SJCRH30 (cell line): ENCODE measurements at places on chromosomes 7 and 10.

GRCh38 chr10:70726909-70727495, 54.7 kb downstream of the ADAMTS14 start:
- DNase-seq = no peak

- no peak for DNase-seq
Measured at GRCh38 chr10:93218386-93218785, 144.7 kb downstream of the CYP26A1 start.

- DNase-seq = no peak
Measured at GRCh38 chr10:44422570-44423101, 37.7 kb upstream of the CXCL12 start.

DNA sequence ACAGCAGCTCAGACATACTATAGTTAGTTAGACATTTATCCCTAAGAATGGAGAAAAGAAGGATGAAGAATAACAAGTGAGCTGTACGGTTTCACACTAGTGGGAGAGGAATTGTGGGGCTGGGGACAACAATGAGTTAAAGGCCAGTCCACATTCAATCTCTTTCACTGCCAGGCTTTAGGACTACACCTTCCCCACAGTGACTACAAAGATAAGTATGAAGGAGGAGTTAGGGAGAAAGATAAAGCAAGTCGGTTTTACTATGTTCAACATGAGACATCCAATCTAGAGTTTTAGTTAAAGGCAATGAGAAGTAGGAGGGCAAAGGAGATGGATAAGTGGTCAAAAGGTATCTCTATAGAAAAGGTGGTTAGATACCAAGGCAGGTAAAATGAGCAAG, 16.3 kb downstream of the ARHGAP12 start:
- DNase-seq = no peak

DNA sequence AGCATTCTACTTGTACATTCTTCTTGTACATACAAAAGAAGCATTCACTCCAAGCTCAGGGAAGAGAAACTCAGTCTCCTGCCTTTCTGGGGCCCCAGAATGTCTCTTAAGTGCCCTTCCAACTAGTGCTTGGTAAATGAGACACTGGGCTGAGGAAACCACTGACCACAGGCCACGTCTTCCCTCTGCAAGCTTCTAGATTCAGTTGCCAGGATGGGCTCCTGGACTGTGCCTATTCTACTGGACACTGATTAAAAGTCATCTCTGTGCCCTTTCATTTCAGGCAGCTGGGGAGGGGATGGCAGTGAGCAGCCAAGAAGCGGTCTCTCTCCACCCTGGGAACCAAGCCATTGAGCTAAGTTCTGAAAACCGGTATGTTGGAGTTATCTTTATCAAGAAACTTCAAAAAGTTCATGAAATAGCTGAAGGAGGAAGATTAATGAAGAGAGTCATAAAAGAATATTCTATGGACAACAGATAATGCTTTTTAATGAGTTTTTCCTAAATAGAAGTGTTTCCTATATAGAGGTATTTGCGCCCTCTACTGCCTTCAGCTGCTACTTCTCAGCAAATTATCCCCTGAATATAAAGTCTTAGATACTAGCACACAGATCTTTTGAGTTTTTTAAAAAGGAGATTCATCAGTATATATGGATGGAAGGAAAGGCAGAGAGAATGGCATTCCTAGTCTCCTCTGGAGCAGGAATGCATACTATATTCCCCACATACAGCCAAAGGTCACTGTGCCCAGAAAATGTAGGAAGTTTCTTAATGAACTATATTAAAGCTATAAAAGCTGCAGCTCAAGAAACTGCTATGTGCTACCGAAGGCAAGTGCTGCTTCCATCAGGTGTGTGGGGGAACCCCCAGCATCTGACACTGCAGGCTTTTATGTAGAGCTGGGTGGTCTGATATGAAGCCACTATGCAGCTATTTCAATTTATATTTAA, 8.4 kb upstream of the IFIT1B start:
- no peak for DNase-seq

GRCh38 chr7:155062411-155062810, 7.7 kb upstream of the HTR5A start:
- DNase-seq = no peak

GRCh38 chr7:102444961-102445673, 11.7 kb downstream of the ORAI2 start:
- DNase-seq = no peak

- DNase-seq = peak; percentile 38
Measured at GRCh38 chr7:152103691-152104090, 78.2 kb downstream of the GALNT11 start.

DNA sequence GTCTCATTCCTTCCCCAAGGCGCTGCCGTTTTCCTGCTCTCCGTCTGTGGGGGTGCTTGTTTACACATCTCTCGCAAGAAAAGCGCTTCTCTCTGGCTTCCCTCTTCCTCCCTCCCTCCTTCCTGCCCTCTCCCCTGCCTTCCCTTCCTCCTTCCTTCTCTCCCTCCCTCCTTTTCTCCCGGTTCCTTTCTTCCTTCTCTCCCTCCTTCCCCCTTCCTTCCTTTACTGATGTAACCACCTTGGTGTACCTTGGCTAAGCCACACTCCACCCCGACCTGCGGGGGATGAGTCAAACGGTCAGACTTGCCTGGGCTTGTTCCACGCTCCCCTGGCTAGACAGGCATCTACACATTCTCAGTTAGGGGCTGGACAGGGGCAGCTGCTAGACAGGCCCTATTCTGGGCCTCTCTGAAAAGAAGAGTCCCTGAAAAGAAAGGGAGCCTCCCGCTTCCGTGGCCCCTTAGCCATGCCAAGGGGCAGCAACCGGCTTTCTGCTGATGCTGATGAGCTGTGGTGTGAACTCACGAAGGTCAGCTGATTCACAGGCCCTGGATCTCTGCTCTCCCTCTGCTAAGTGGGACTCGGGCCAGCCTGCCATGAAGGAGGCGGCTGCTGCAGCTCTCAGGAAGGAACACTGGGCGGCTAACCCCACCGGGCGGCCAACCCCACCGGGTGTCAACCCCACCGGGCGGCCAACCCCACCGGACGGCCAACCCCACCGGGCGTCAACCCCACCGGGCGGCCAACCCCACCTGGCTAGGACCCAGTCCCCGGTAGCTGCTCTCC, 216.8 kb downstream of the TCERG1L start:
- no peak for DNase-seq

GRCh38 chr7:157250605-157251228, 86.1 kb upstream of the DNAJB6 start:
- peak; percentile 60 for DNase-seq

- no peak for DNase-seq
Measured at GRCh38 chr7:20737840-20738448, 48.7 kb downstream of the SP8 start.

DNA sequence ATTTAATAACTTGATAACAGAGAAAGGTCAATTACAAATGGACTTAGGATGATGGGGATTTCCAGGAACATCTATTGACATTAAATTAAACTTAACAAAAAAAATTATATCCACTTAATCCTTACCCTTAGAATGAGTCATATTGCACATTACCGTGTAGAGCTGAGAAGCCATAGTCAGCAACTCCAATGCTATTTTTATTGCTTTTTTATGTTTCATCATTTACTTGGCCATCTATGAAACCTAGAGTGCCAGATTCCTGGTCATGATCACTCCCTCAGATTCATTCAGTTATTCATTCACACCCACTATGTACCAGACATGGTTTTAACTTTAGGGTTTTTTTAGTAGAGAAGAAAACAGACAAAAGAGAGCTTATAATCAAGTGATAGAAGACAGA, 1180.4 kb downstream of the CNTNAP2 start:
- DNase-seq = no peak

GRCh38 chr10:43227911-43228782, 38.7 kb downstream of the RASGEF1A start:
- DNase-seq = no peak

GRCh38 chr10:30980951-30981616, 50.6 kb downstream of the ZNF438 start:
- peak; percentile 40 for DNase-seq

GRCh38 chr10:76309741-76310587, 878.5 kb downstream of the LRMDA start:
- no peak for DNase-seq

- DNase-seq = no peak
Measured at GRCh38 chr10:32948451-32948850, 9.6 kb downstream of the ITGB1 start.

- no peak for DNase-seq
Measured at GRCh38 chr10:59700709-59701108, 8.9 kb downstream of the SLC16A9 start.

DNA sequence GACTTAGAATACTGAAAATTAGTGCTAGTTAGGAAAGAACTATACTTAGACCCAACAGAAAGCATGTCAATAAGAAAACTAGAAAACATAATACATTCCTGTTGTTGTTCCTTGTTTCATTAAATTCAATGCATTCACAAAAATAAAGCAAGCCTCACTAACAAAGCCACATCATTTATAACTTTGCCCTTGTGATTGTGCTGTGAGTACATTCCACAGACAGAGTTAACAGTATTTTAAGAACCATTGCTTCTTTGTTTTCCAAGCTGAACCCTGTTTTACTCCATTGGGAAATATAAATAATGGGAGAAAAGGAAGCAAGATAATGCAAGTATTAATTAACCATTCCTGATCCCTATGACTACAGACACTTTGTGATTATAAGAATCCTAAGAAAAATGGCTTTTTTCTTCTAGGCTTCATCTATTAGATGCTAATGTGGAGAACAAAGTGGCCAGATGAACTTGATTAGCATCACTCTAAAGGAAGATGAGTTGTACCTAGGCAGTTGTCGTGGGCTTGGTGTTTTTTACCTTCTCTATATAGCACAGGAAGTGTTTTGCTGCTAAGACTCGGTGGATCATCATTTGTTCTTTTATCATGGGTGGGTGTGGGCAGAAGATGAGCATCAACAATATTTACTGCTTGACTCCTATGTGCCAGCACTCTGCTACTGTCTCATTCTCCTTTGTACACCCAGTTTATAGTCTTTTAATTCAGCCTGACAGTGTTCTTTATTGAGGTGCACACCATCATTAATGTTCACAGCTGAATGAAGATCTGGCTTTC, 34.2 kb upstream of the ZNRF2 start:
- DNase-seq = no peak

DNA sequence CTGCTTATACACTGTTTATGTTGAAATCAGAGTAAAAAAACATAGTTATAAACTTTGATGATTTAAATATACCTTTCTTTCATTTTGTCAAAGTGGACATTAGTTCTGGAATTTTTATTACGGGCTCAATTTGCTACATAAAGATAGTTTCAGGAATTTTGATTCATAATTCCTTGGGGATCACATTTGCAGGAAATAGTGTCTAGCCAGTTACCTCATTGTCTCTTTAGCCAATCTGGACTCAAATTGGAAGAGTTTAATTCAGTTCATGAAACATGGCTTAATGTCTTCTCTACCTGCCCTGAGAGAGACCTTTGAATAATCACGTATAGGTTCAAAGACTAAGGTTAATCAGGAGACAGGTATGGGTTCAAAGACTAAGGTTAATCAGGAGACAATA, 262.6 kb downstream of the HGF start:
- no peak for DNase-seq

DNA sequence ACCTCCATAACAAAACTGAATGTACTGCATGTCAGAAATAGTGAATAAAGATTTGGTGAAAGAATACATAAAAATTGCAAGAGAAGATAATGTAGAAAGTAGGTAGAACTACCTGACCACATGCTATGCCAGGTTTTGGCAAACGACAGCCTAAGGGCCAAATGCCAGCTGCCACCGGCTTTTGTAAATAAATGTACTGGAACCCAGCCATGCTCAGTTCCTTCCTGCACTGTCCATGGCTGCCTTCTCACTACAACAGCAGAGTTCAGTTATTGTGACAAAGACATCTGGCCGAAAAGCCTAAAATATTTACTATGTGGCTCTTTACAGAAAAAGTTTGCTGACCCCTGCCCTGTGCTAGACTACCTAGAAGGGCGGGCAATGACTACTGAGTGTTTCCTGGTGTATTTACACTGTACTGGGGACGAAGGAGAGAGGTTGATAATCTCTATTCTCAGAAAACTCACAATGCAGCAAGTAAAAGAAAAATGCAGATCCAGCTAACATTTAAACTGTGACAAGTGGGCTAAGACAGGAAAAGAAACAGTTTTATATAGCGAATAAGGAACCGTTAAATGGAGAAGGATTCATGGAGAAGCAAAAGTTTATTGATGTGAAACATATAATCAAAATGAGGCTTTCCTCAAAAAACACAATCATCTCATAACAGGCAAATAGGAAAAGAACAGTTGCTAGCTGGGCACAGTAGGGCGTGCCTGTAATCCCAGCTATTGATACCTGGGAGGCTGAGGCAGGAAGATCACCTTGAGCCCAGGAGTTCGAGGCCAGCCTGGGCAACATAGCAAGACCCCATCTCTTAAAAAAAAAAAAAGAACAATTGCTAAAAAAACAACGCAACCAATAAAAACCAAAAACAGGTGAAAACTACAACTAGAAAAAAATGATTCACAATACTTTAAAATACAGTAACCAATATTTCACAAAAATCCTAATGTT, 13.7 kb downstream of the KIN start:
- DNase-seq = no peak

- peak; percentile 36 for DNase-seq
Measured at GRCh38 chr10:74008212-74008731, 10.4 kb downstream of the VCL start.

DNA sequence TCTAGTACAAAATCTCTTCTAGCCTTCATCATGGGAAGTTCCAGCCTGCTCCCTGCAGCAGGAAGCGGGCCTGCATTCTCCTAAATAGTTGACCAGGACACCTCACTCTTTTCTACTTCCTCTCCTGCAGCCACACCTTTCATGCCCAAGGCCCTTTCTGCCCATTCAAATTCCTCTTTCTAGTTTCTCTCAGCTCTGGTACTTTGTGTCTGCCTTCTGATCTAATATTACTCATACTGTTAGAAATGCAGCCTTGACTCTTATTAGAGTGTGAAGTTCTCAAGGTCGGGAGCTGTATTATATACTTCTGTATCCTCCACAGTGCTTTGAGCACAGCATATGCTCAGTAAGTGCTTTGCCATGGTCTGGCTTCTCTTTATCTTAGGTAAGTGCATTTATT, 103.1 kb downstream of the PRKCQ start:
- DNase-seq = no peak

DNA sequence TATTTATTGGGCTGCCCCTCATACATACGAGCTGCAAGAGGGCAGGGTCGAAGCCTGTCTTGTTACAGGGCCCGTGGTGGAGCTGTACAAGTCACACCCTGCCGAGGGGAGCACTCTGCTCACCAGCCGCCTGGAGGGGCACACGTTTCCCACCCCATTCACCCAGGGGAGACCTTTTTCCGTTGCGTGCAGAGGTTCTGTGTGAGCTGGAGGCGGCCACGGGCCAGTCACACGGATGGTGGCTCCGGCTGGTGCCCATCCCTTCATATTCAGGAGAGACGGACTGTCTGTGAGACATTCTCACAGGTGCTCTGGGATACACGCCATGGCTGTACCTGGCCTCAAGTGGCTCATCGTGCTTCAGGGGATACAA, 47.9 kb upstream of the FAM20C start:
- no peak for DNase-seq

- DNase-seq = peak; percentile 20
Measured at GRCh38 chr7:160958-161725, 31.2 kb upstream of the FAM20C start.

- no peak for DNase-seq
Measured at GRCh38 chr7:27419581-27420177, 177.1 kb downstream of the EVX1 start.
